ENCODE measurements at places on chromosomes 1 and 21.
A peak's percentile ranks its signal among the peaks of the same experiment; 100 is the strongest.

- no peak for DNase-seq
Measured at GRCh38 chr1:203638950-203639349, 12.3 kb downstream of the ATP2B4 start.

DNA sequence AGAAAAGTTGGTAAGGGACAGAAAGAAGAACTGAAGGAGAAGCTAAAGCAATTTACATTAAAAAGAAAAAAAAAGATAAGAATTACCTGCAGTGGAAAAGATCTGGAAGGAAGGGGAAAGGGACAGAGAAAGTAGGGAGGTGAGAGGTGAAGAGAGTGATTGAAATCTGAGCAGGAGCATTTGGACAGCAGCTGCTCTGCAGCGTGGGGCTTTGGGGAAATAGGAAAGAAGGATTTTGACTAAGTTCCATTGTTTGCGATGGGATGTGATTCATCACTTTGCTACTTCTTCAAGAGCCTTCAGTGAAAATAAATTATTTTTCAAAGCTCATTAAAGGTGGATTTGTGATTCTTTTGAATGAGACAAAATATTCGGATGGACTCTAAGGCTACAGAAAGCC lies 26.1 kb upstream of the NMNAT2 start:
- no peak for DNase-seq

DNA sequence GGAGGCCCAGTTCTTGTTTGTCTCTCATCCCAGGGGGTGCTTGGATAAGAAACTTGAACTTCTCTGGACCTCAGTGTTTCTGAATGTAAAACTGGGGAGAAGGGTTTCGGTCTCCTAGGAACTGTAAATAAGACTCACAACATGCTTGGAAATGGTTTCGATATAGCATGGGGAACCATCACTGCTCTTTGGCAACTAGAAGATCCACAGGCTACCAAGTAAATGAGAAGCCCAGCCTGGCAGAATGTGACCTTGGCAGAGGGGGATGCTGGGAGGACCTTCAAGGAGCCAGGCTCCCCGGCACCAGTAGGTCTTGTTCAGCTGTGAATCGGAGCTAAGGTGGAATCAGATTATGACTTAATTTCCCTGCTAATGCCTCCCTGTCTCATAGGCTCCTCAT lies 3.7 kb downstream of the ARL8A start:
- DNase-seq: no peak

GRCh38 chr21:34180407-34180806 lies 107.0 kb downstream of the MRPS6 start:
- no peak for DNase-seq

- peak; percentile 11 for DNase-seq
Measured at GRCh38 chr1:231734417-231734816, 107.8 kb downstream of the DISC1 start.

- DNase-seq: no peak
Measured at GRCh38 chr1:165856606-165857005, 29.2 kb downstream of the UCK2 start.

DNA sequence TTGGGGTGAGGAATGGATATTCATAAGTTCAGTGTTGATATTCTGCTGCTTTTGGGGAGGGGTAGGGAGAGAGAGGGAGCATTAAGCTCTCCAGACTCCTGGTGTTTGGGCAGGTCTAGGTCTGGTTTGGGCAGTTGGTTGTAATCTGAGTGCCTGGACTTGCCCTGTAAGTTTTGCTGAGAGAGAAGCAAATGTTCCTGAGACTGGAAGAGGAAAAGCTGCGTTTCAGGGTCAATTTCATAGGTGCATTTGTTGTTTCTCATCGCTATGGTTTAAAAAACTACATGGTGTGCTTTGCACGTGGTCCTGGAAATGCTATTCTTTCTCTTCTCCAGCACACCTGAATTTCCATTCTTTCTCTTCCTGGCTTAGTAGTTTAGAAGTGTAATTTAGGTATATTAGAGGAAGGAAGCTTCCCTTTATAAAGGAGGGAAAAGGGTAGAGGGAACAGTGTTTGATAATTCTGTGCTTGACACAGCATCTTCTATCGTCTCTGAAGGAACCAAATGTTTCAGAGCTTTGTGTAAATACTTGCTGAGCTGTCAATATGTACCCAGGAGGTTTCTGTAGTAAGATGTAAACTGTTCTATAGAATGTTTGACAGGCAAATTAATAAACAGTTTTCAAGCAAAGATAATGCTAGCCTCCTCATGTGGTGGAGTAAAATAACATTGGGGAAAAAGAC lies 6.3 kb downstream of the ARID1A start:
- DNase-seq: no peak

DNA sequence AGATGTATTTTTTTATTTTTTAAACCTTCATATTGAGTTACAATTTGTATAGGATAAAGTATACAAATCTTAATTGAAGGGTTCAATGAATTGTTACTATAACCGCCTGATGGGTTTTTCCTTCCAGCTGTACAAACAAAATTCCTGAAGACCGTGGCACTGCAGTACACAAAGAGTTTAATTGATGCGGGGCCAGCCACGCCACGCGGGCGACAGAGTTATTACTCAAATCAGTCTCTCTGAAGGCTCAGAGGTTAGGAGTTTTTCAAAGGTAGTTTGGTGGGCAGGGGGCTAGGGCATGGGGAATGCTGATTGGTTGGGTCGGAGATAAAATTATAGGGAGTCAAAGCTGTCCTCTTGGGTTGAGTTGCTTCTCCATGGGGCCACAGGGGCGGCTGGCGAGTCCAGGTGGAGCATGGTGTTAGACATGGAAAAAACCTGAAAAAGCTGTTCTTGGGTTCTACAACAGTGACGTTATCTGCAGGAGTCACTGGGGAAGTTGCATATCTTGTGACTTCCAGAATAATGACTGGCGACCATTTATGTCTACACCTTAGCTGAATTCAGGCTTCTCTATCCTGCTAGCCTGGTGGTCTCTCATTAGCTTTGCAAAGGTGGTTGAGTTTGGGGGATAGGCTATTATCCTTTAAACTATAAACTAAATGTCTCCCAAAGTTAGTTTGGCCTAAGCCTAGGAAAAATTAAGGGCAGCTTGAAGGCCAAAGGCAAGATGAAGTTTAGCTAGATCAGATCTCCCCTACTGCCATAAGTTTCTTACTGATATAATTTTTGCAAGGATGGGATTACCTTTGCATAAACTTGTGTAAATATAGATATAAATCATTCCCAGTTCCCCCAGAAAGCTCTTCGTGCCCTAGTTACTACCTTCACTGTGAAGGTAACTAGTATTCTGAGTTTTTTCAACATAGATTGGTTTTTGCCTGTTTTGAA lies 13.0 kb upstream of the TMEM9 start:
- DNase-seq: no peak

DNA sequence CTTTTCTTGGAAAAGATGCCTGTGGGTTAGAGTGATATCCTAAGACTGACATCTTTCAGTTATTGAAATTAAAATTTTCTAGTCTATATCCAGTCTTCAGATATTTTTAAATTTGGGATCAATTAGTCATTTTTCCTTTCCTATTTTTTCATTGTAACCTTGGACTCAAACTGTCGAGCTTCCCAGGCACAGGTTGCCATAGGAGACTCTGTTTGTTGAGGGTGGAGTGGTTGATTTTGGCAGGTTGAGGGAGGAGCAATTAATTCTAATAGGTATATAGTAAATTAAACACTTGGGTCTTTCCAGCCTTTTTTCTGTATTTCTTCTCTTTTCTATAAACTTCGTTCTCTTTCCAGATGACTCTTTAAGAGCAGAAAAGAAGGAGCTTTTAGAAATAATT lies 326.8 kb downstream of the ASTN1 start:
- no peak for DNase-seq

DNA sequence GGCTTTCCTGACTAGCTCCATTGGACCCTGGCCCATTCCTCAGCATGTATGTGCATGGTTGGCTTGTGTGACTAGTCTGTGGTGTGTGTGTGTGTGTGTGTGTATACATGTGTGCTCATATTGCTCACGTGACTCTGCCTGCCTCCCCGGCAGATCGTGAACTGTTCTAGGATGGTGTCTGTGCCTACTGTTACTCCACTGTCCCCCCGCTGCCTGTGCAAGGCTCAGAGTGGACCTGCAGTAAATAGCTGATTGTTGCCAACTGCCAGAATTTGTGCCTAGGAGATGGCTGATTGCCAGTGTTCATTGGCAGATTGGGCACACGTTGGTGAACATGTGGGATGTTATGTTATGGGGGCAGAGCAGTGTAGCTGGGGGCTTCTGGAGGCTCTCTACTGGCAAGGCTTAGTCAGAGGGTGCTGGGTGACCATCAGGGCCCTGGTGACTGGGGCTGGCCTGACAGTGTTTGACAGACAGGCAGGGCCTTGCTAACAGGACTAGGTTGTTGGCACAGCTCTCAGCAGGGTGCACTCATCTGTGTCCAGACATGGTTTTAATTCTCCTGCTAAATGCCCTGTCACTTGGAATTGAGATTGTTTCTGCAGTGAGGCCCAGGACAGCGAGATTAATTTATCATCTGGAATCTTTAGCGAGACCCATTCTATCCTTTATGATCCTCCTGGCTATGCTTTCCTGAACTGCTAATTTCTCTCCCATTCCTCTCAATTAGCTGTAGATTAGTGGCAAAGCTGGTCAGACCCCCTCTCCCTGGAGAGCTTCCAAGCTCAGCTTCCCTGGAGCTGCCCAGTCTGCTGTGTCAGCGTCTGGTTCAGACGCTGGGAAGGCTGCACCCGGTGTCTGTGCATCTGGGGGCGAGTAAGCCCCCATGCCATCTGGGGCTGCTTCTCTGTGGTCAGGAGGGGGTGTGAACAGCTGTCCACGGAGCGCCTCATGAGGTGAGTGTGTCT lies 20.8 kb downstream of the SLC6A17 start:
- no peak for DNase-seq

DNA sequence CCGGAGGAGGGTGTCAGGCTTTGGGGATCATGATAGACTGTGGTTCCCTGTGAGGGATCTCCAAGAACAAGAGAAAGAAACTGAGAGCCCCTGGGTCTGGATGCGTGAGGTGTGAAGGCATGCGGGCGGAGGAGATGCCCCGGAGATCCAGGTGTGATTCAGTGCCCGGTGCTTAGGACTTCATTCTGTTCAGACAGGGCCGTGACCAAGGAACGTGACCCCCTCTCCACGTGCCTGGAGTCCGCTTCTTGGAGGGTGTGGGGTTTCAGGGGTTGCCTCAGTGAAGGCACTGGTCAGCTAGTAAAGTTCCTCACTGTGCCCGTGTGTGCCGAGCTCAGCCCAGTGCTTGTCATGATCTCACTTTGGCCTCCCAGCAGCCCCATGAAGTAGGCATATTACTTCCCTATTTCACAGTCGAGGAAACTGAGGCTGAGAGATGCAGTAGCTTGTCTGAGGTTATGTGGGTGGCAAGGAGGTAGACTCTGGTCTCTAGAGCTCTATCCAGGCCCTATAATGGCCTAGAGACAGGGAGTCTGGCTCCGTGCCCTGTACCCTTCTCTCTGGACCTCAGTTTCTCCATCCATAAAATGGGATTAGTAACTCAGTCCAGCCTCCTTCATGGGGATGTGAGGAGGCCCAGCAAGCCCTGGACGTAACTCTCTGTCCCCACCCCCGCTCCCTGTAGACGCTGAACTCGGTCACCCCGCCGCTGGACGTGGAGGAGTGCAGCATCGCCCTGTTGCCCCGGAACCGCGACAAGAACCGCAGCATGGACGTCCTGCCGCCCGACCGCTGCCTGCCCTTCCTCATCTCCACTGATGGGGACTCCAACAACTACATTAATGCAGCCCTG lies 81.0 kb downstream of the PTPRU start:
- no peak for DNase-seq

- DNase-seq: no peak
Measured at GRCh38 chr1:97091263-97091662, 369.7 kb downstream of the PTBP2 start.

GRCh38 chr1:218347723-218348627 lies 2.8 kb downstream of the TGFB2 start:
- no peak for DNase-seq

DNA sequence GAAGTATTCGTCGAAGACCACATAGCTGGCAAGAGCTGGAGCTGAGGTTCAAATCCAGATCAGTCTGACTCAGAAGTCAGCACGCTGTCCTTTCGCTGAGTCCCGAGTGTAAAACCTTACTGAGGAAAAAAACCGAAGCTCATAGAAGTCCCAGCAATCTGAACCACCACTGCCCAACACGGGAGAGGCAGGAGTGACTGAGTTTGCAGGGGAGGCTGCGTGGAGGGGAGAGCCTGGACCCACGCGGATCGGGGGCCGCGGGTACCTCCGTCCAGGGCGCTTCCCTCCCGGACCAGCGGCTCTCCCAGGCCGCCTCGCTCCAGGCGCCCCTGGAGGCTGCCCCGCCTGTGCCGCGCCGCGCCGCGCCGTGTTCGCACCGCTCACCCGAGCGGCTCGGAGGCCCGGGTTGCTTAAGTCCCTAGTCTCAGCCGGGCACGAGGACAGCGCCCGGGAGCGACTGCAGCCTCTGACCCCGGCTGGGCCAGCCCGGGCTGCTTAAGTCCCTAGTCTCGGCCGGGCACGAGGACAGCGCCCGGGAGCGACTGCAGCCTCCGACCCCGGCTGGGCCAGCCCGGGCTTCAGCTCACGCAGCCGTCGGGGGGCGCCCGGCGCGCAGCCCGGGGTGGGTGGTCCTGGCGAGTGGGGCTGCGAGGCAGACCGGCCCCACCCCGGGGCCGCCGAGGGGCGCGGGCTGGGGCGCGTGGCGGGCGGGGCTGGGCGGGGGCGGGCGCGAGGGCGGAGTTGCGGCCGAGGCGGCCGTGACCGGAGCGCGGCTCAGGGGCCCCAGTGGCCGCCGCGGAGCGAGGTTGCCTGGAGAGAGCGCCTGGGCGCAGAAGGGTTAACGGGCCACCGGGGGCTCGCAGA lies at the start of gene ADAMTSL4:
TSS of gene ADAMTSL4 (plus strand) at position 777 of the 864 bp plus-strand sequence. CDS start 2,881 bp downstream, outside the sequence.
- no peak for DNase-seq

DNA sequence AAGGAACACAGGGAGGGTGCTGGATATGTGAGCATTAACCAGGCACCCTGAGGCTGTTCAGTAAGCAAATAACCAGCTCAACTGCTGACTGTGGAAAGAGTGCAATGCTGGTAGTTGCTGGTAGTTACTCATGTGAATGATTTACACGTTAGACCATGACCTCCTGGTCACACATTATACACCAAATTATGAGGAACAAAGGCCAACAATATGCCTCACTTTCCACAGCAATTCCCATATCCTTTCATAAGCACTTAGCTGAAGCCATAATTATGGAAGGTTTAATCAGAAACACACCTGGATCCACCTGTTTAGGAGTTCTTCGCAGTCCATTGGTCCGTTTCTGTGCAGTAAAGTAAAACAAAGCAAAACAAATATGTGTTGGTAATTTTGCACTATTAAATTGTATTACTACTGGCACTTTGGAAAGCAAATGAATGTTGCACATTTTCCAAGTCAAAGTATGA lies 281.8 kb downstream of the VAV3 start:
- no peak for DNase-seq

- DNase-seq: no peak
Measured at GRCh38 chr21:34984356-34985058, 64.6 kb downstream of the RUNX1 start.

Data from GM04503 (cell line).